ENCODE measurements at places on chromosomes 16 and 17.

DNA sequence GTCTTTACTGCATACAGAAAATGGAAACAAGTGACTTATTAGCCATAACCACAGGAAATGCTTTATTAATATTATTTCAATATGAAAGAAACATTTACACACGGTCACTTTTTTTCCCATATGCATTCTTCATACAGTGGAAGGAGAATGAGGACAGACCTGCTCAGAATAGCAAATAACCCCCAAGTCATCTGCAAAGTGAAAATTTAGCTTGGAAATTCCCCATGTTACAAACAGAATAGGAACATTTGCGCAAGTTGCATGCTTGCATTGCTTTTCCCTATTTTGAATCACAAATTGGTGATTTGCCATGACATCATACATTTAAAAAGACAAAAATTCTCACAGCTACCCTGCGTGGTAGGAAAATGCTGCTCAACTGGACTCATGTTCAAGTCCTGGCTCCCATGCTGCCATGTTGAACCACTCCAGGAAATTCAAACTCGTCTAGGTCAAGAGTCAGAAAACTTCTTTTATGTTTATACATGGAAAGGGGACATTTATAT, 102.0 kb downstream of the GP2 start:
- DNase-seq: no peak

GRCh38 chr17:799261-799660, 17.1 kb downstream of the MRM3 start:
- no peak for DNase-seq

DNA sequence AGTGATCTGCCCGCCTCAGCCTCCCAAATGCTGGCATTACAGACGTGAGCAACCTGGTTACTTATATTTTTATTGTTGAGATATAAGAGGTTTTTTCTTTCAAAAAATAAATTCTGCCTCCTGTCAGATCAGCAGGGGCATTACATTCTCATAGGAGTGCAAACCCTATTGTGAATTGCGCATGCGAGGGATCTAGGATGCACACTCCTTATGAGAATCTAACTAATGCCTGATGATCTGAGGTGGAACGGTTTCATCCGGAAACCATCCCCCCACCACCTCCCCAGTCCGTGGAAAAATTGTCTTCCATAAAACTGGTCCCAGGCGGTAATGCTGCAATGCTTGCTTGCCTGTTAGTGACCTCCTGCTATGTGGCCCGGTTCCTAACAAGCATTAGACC, 7.5 kb upstream of the CNEP1R1 start:
- DNase-seq: no peak

DNA sequence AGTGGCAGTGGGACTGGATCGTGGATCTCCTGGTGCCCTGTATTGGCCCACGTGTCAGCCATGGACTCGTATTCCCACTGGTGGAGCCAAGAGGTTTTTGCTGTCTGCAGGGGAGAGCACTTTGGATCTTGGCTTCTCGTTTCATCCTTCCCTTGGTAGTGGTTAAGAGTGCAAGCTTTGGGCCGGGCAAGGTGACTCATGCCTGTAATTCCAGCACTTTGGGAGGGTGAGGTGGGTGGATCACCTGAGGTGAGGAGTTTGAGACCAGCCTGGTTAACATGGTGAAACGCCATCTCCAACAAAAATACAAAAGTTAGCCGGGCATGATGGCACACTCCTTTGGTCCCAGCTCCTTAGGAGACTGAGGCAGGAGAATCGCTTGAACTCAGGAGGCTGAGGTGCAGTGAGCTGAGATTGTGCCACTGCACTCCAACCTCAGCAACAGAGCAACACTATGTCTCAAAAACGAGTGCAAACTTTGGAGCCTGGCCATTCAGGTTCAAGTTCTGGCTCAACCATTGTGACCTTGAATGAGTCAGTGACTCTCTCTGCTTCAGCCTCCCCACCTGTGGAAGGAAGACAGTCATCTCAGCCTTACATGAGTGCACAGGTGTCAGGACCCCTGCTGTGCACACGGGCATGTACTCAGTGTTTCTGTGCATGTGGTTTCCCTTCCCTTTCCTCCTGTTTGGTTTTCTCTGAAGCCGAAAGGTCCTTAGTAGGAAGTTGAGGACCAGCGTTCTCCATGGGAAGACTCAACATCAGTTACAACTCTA, 57.4 kb downstream of the PLCG2 start:
- no peak for DNase-seq

DNA sequence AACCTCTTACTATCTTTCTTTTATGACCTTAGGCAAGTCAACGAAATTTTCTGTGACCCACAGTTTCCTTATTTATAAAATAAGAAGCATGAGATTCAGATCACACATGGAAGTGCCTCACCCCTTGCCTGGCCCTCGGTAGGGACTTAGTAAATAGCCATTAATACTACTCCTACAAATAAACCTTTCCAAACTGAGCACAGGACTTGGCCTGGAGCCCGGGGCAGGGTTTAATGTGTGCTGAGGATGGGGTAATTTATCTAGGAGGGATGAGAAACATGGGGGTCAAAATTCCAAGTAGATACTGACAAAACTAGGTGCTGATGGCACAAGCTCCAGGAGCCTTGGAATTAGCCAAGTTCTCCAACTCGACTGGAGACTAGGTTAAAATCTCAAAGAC, 35.0 kb downstream of the PITPNC1 start:
- no peak for DNase-seq

- DNase-seq: no peak
These were observed 67.8 kb upstream of the AXIN2 start for GRCh38 chr17:65629234-65629690.

- DNase-seq: no peak
These were observed 14.3 kb upstream of the GINS3 start for GRCh38 chr16:58377932-58378331.

DNA sequence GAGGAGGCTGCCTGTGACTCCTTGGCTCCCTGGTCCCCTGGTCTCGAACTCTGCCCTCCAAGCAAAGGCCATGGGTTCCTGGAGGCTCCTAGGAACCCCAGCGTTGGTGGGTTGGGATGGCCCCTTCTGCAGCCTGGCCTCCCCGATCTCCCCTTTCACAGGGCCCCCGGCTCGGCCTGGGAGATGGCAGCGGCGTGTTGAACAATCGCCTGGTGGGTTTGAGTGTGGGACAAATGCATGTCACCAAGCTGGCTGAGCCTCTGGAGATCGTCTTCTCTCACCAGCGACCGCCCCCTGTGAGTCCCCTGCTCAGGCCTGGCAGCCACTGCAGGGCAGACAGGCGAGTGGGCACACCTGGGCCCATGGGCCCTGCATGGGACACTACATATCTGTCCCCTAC, 10.9 kb downstream of the ADGRG3 start:
- no peak for DNase-seq

DNA sequence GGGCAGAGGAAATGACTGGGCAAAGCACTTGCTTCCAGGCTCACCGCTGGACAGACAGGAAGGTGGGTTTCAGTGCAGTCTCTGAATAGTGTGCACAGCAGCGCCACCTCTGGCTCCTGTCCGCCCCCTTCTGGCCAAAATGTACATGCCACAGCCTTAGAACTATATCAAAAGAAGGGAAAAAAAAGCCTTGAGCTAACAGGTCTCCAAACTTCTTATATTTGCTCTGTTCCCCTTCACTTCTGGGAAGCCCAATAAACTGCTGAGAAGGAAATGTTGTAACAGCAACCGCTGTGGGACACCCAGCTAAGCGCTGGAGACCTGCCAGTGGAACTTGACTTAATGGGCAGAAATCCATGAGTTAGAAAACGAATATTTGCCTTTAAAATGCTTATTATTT, 17.5 kb downstream of the COG7 start:
- peak; percentile 49 for DNase-seq

DNA sequence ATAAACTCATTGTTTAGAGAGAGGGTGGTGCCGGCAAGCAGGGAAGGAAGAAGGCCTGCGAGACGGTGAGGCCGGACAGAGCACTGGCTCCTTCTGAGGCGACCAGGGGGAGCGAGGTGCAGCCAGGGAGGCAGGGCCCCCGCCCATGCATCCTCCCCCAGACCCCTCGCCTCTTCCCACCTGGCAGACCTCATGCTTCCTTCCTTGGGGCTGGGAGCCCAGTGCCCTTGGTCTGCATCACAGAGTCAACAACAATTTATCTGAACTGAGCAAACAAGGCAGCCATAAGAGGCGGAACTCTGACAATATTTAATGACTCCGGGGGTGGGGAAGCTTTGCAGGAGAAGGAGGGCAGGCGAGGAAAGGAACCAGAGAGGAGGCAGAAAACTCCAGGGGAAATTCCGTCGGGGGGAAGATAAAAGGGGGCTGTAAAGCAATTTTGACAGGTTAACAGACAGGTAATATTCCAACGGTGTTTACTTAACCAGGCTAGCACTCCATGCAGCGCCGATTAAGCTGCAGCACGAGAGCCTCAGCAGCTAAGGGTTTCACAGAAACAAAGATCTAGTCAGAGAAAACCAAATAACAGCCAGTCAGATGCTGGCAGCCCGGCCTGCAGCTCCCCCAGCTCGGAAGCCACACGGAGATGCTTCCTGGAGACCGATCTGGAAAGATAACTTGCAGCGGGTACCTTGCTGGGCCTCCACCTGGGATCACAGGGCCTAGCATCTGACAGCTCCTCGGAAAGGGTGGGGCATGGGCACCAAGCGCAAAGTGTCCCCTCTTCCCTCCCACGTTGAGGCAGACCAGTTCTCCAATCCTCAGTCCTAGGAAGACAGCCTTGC, 398.2 kb downstream of the SOX9 start:
- no peak for DNase-seq

DNA sequence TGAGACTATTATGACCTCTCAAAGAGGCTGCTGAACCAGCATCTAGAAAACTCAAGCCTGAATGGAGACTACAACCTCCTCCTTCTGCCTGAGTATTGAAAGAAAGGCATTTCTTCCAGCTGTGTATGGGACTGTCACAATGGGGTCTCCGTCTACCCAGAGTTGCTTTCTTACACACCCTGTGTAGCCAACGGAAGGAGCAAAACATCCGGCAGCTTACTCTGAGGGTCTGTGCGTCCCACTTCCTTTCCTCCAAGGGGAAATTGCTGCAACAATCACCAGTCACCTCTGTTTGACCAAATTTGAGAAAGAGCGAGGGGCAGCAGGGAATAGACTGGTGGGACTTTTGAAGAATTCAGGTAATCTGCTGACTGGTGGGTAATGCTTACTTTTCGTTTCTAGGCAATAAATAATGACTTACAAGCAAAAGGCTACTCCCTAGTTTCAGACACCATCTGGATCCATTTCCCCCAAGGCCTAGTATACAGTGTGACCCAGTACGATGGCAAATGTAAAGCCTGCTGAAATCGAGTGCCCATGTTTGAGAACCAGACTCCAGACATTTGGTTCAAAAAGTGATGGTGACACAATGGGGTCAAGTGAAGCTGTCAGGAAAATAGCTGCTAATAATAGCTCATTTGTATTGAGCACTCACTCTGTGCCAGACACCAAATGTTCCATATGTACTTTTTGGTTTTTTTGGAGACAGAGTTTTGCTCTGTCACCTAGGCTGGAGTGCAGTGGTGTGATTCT, 81.7 kb downstream of the YPEL2 start:
- no peak for DNase-seq

DNA sequence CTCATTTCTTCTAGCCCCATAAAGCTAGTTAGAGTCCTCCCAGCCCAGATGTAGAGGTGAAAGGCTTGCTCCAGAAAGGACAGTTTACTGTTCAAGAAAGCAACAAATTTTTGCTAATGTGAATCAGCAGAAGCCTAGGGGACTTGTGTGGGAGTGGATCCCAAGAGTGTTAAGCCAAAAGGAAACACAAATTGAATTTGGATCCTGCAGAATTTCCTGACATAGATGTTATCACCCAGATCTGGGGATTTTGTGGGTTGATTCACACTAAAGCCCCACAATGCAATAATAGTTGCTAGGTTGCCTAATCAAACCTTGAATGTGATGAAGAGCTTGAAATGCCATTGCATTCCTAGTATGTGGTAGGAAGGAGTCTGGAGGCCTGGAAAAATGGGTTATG, 135.2 kb upstream of the HS3ST3A1 start:
- no peak for DNase-seq

GRCh38 chr17:58667934-58668597, 23.8 kb downstream of the TEX14 start:
- DNase-seq: no peak

DNA sequence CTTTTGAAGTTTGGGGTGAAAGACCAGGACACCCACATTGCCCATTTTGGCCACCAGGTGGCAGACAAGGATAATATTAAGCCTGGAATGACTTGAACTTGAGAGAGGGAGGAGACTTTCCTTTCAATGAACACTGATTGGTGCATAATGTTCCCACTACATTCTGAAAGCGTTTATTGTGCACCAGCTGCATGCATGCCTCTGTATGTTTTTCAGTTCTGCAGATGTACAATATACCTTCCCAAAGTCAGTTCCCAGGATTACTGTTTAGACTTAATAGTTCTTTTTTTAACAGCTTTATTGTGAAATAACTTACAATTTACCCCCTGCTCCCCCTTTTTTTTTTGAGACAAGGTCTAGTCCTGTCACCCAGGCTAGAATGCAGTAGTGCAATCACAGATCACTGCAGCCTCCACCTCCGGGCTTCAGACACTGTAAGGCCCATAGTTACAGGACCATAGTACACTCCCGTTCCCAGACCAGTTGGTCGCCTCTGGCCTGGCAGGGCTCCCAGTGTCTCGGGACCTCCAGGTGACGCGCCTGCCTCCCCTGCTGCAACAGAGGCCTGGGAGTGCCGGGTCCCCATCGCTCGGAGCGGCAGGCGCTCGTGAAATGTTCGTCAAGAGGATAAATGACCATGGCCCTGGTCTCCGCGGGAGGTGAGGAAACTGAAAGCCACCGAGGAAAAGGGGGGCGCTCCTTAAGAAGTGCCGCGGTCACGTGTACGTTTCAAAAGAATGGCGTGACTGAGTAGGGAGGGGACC, 12.2 kb downstream of the CES2 start:
- DNase-seq: peak; percentile 83

DNA sequence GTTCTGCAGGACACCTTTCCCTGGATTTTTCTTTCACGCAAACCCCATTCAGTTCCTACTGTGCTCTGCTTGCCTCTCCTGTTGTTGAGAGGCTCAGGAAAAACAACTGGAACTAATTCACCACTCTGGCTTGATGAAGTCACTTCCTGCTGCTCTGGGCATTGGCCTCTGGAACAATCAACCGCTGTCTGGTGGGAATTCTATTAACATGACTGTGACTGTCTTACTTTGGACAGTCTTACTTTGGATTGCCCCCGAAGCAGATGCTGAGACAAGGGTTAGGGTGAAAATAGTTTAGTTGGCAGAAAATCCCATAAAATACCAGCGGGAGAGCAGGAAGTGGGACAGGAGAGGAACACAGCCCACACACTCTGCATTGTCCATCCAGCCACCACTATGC, 90.0 kb upstream of the HSBP1 start:
- no peak for DNase-seq

DNA sequence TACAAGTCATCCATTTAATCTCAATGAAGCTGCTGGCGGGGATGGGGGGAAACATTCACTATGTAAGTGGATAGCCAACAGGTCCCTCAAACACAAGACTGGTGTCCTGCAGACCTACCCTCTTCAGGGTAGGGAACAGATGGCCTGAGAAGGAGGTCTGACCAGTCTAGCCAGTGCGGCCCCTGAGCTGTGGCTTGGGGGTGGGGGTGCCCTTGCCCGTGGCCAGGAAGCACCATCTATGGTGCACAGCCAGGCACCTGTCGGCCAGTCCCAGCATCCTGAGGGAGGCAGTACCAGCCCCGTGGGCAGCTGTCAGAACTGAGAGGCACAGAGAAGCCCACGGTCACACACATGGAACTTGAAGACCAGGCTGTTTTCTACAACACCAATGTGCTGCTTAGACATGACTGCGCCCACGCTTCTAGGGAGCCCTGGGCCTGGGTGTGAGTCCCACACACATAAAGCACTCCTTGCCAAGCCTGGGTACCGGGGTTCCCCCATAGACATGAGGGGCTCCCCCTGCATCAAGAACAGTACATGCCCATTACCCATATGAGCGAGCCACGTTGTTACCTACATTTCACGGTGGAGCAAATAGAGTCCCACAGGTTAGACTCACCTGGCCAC, 40.9 kb downstream of the RMI2 start:
- no peak for DNase-seq
